Inflammatory macrophage (primary cell): ENCODE measurements at places on chromosomes 11 and 22.

- DNase-seq, result no peak
Measured at GRCh38 chr22:26891429-26891828, 234.0 kb downstream of the MIAT start.

GRCh38 chr11:13278609-13279486, 1.3 kb downstream of the BMAL1 start:
- DNase-seq, result peak; percentile 10

- no peak for DNase-seq
Measured at GRCh38 chr11:5364214-5364613, 12.9 kb downstream of the OR51B6 start.

DNA sequence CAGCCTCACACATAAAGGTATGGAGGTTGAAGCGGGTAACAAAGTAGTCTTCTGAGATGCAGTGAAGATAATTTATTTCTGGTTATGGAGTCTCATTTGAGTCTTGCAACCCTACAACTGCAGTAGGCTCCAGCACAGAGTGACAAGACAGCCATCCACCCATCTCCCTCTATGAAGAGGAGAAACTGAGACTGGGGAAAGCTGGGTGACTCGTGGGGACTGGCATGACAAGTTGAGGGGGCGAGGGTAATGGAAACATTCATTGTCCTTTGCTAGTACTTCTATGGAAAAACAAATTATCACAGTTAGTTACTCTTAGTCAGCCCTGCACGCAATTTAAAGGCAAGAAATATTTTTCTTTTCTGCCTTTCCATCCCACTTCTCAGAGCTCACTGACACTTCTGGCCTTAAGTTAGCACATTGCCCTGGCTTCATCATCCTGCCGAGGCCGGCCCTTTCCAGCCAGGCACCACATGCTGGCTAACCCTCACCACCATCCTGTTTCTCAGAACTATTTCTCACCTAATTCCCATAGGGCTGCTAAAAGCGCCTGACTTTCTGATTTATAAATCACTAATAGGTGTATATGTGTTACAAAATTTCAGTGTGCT, 361.1 kb downstream of the ETS1 start:
- DNase-seq, result no peak

GRCh38 chr11:31026315-31026714, 343.2 kb downstream of the DCDC1 start:
- DNase-seq, result no peak

GRCh38 chr11:62015615-62016014, 48.2 kb upstream of the FTH1 start:
- no peak for DNase-seq

DNA sequence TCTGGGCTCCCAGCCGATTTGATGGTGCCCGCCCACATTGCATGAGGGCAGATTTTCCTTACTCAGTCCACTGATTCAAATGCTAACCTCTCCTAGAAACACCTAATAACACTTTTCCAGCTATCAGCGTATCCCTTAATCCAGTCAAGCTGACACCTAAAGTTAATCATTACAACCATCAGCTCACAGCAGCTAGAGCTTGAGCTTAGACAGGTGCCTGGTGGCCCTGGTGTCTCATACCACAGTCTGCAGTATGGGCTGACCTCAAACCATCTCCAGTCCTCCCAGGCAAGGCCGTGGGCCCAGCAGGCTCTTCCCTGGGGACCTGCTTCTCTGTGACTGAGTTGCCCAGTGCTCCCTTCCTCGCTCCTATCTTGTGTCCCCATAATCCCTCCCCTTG, 174.4 kb upstream of the NECTIN1 start:
- no peak for DNase-seq

- DNase-seq, result no peak
Measured at GRCh38 chr11:76797341-76798201, 14.4 kb downstream of the TSKU start.

DNA sequence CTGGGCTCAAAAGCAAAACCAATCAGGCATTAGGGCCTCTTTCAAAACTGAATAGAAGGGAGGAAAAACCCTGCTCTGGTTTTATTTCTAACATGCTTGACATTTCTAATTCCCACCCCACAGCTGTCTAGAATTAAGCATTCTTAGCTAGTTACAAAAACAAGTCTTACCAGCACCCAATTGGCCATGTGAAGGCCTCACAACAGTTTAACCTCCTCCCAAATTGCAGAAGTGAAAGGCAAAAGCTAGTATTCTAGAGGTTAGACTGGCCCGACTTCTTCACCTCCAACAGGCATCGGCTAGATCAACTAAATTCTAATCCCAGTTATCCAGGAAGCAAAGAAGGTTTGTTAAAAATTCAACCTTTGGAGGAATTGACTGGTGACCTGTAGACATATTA, 6.5 kb downstream of the SF1 start:
- peak; percentile 30 for DNase-seq

GRCh38 chr11:1057806-1058205, 16.9 kb upstream of the MUC2 start:
- no peak for DNase-seq

GRCh38 chr11:99706848-99707247, 686.1 kb downstream of the CNTN5 start:
- no peak for DNase-seq

GRCh38 chr11:15800111-15800800, 556.1 kb downstream of the SOX6 start:
- DNase-seq, result peak; percentile 94

DNA sequence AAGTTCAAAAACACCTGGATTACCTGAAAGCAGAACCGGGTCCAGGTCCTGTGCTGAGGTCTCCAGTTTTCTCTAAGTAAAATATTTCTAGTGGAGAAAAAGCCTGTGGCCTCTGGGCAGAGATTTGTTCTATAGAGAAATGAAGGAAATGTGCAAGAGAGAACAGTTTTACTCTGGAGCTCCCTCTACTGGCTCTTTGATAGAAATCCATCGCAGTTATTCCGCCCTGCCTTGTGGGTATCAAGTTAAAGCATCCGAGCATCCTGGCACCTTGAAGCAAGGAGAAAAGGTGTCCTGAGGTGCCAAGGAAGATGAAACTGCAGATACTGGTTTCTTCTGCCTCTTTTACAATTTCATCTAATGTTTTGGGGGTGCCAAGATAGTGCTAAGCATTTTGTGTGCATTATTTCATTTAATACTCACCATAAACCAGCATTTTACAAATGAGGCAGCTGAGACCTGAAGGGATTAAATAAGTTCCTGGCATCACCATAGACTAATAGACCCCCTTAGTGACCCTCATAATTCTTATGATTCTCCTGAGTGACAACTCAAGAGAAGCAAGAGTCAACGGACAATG, 113.1 kb upstream of the HSD17B12 start:
- DNase-seq, result peak; percentile 50

DNA sequence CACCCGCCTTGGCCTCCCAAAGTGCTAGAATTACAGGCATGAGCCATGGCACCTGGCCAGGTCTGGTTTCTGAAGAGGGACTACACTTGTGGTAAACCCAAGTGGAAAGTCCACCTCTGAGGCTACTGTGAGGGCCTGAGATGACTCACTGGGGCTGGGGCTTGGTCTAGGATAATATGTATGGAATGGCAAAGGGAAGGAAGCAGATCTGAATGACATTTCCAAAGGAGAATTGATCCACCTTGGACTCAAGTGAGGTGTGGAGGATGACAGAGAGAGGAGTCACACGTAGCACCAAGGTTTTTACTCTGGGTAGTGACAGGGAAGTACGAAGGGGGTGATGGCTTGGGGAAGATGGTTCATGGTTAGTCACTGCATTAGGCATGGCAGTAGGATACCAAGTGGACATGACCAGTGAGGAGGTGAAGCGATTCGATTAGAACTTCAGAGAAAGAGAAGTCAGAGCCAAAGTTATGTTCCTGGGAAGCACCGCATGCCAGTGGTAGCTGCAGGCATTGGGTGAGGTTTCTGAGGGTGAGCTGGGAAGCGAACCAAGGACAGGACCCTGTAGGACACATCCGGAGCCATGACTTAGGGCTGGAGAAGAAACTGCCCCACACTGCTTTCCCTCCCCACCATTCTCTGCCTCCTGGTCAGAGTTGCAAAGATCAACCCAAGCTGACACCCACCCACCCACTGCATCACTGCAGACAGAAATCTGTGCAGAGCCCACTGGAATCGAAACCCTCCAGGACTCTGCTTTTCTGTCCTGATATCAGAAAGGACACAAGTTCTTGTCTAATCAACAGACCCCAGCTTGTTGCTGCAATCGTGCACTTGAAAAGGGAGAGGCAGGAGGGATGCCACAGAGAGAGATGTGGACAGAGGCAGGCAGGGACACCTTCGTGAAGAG, 13.0 kb upstream of the BCL9L start:
- no peak for DNase-seq

DNA sequence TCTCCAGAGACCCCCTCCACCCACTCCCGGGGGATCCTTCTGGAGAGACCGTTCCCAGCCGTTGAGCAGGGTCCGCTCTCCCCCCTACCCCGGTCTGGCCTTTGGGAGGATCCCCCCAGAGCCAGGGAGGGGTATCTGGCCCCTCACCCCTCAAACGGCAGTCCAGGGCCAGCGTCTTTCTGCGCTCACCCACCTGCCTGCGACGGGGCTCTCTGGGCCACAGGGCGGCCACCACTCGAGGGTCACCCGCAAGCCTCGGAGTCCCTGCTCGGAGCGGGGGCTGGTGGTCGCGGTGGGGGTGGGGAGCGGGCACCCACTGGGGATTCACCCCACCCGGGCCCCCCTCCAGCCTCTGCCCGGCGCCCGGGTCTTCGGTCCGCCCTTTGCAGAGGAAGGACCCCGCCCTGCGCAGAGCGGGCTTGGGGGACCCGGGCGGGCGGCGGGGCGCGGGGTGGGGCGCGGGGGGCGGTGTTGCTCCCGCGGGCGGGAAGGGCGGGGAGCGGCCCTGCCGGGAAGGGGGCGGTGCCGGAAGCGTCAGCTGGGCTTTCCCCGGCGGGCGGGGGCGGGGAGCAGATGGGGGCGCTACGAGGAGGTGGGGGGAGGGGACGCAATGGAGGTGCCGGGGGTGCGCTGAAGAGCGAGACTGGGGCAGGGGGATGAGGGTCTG, 16.6 kb downstream of the CRELD2 start:
- DNase-seq, result peak; percentile 38

- DNase-seq, result peak; percentile 26
Measured at GRCh38 chr11:69172674-69173073, 16.9 kb downstream of the SMIM38 start.

- DNase-seq, result peak; percentile 89
Measured at GRCh38 chr22:50250555-50251476, at the start of gene HDAC10. TSS of gene HDAC10 (minus strand) at chr22:50251265. CDS start at chr22:50251032, 233 bp downstream.

GRCh38 chr11:114277637-114278341, 18.4 kb upstream of the NNMT start:
- no peak for DNase-seq

DNA sequence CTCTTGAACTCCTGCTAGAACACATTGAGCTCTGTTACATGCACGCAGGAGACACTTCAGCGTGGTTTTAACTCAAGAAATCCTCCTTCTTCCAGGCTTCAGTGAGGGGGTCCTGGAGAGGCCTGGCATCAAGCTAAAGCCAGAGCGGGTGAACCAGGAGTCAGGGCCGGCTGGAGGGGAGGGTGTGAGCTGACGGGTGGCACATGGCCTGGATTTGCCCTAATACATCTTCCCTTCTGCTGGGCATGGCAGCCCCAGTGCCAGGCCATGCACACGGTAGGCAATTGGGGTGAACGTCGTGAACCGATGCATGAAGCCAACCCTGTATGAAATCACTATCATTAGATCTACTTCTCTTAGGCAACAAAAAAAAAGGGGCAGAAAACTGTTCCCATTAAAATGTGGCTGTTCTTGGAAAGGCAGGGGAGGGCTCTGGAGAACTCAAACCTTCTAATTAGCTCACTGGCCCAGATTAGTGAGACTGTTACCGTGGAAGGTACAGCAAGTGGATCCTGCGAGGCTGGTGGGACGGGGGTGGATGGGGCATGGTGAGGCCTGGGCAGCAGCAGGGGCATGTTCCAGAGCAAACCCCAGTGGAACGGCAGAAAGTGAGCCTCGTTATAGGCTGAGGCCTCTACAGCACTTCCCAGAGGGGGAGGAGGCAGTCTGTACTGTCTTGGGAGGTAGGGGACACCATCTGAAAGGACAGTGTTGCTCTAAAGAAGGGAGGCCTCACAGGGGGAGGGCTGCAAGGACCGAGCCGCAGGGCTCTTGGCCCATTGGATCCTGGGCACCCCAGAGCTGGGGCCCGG, 10.6 kb downstream of the IFT27 start:
- no peak for DNase-seq

- DNase-seq, result no peak
Measured at GRCh38 chr11:114130629-114131277, 71.2 kb downstream of the ZBTB16 start.

DNA sequence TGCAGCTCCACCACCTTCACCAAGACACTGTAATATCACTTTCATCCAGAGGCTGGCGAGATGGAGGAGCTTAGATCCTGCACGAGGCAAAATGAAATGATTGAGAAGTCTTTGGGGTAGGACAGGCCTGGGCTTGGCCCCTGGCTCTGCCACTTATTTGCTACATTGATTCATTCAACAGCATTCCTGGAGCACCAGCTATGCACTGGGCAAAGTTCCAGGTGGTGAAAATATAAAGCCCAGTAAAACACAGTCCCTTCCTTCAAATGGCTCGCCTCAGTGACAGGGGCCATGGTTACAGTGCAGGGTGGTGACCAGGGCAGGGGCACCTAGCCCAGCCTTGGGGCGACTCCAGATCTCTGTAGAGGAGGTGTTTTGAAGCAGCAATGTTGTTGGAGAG, 19.7 kb downstream of the ALX4 start:
- no peak for DNase-seq

DNA sequence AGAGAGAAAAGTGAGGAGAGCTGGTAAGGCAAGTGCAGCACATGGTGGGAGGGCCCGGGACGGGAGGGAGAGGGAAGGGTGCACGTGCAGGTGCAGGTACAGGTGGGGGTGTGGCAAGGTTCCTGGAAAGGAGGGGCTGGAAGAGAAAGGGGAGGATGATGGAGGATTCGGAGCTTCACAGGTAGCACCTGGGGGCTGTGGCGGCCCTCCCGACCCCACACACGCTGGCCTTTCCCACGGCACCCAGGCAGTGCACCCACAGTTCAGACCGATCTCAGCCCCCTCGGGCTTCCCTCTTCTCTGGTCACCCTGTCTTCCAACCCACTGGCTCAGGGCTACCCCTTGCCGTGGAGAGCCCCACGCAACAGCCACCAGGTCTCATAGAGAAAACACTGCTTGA, 67.4 kb upstream of the A4GALT start:
- no peak for DNase-seq

GRCh38 chr11:68798221-68798813, 43.4 kb downstream of the CPT1A start:
- peak; percentile 28 for DNase-seq

DNA sequence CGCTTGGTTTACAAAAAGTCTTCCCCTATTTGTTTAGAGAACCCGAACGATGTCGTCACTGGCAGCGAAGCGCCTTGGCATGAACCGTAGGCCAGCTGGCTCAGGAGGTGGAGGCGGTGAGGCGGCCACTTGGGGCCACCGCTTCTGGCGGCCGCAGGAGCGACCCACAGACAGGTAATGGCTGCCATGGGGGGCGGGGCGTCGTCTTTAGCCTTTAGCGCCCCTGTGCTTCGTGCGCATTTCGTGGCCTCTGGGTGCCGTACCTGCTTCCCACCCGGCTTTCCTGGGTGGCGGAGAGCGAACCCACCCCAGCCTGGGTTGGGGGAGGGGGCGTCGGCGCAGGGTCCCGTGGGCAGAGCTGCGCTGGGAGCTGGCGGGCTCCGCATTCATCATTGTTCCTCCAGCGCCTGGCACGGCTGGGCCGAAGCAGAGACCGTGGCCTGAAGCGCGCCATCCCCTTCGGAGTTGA, 469 bp upstream of the OSBP2 start:
- DNase-seq, result peak; percentile 67

GRCh38 chr11:58575377-58576020, at the start of gene LPXN:
TSS of gene LPXN (minus strand) at chr11:58575856. CDS start at chr11:58575772, 84 bp downstream.
- peak; percentile 87 for DNase-seq

GRCh38 chr11:26930518-26931247, 63.2 kb upstream of the FIBIN start:
- no peak for DNase-seq

GRCh38 chr11:64856382-64857227, 12.2 kb upstream of the CDC42BPG start:
- peak; percentile 83 for DNase-seq
